Activated naive CD8-positive, alpha-beta T cell treated with anti-CD3 and anti-CD28 coated beads, Interleukin-2, amount 50 U/mL, for 24 hours (primary cell): ENCODE measurements at places on chromosomes 16 and 17.

- H3K27ac ChIP-seq: no peak overlapping the region
- peaks cover 14% of the 10 kb centered on the region for H3K4me1 ChIP-seq
- peaks cover 25% of the 10 kb centered on the region for H3K27me3 ChIP-seq
- H3K4me3 ChIP-seq: no peak overlapping the region
Observed at GRCh38 chr16:85828166-85828565, 28.7 kb downstream of the COX4I1 start.

DNA sequence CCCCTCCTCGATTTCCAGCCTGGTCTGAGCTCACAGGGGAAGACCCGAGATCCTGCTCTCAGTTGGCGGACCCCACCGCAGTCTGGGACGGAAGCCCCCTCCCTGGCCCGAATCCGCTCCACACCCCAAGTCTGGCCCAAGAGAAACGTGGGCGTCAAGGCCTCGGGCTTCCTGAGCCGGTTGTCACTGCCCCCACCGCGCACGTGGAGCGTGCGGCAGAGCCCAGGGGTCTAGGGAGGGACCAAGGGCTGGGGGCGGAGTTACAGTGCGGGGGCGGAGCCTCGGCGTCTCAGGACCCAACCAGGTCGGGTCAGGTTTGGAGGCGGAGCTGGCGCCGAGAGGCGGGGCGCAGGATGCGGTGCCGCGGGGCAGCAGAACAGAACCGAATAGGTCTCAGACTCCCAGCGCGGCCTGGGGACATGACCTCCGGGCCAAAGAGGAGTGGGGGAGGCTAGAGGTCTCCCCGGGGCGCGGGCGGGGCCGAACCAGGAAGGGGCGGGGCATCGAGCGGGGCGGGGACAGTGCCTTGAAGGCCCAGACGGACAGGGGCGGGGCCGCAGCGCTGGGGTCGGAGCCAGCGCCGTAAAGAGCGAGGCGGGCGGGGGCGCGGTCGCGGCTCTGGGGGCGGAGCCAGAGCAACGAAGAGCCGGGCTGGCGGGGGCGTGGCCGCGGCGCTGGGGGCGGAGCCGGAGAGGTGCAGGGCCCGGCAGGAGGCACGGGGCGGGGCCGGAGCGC is 431 bp upstream of the ZFPM1 start:
- peak; percentile 100 for DNase-seq
- no peaks in the 10 kb centered on the region for H3K27me3 ChIP-seq
- peaks cover 30% of the 10 kb centered on the region for H3K4me1 ChIP-seq
- peak overlapping the region; percentile 76 for H3K4me3 ChIP-seq
- H3K27ac ChIP-seq: peak overlapping the region; percentile 86

DNA sequence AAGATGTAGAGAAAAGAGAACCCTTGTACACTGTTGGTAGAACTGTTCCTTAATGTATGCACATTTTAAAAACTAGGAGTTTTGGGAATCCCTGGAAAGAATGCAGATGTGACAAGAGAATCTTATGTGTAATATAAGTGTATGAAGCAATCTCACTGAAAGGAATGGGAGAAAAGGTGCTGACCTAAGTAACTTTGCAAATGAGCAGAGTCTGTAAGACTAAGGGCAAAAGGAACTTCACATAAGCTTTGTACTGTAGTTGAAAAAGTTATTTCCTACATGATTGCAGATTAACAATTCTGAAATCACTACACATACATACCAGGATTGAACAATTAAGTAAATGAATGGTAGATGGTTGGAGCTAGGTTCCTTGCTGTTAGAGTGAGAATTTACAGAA is 22.3 kb downstream of the CBLN1 start:
- DNase-seq: no peak
- H3K27me3 ChIP-seq: no peaks in the 10 kb centered on the region
- no peak overlapping the region for H3K27ac ChIP-seq
- no peaks in the 10 kb centered on the region for H3K36me3 ChIP-seq

DNA sequence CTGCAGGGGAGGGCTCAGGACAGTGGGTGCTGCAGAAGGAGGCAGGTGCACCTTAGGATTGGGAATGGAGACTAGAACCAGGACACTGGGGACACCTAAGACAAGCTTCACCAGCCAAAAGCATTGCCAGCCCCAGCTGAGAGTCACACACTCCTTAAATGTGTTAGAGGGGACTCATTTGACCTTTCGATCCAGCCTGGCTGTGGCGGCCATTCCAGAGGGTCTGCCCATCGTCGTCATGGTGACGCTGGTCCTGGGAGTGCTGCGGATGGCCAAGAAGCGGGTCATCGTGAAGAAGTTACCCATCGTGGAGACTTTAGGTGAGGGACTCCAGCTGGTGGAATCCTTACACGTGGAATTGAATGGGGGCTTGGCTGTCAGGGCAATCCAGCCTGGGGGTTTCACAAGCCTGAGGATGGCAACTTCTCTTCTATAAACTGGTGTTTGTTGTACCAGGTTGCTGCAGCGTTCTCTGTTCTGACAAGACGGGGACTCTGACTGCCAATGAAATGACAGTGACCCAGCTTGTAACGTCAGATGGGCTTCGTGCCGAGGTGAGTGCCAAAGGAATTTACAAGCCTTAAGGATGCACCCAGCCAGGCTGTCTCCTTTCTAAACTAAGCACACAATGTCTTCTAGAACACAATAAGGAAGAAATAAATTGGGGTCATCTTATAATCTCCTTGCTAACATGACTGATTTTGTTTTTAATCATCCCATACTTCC is 65.3 kb downstream of the MEAK7 start:
- H3K36me3 ChIP-seq: no peaks in the 10 kb centered on the region
- no peak for DNase-seq
- peaks cover 13% of the 10 kb centered on the region for H3K27me3 ChIP-seq
- no peak overlapping the region for H3K27ac ChIP-seq

- no peaks in the 10 kb centered on the region for H3K36me3 ChIP-seq
- no peak overlapping the region for H3K27ac ChIP-seq
- H3K4me1 ChIP-seq: no peaks in the 10 kb centered on the region
Observed at GRCh38 chr16:86625029-86625428, 46.7 kb downstream of the FOXL1 start.

- no peak overlapping the region for H3K4me3 ChIP-seq
- H3K4me1 ChIP-seq: peaks cover 4% of the 10 kb centered on the region
- no peaks in the 10 kb centered on the region for H3K36me3 ChIP-seq
- H3K27me3 ChIP-seq: peaks cover 6% of the 10 kb centered on the region
- H3K27ac ChIP-seq: no peak overlapping the region
- no peak for DNase-seq
Observed at GRCh38 chr17:15273141-15273793, 8.1 kb upstream of the PMP22 start.

DNA sequence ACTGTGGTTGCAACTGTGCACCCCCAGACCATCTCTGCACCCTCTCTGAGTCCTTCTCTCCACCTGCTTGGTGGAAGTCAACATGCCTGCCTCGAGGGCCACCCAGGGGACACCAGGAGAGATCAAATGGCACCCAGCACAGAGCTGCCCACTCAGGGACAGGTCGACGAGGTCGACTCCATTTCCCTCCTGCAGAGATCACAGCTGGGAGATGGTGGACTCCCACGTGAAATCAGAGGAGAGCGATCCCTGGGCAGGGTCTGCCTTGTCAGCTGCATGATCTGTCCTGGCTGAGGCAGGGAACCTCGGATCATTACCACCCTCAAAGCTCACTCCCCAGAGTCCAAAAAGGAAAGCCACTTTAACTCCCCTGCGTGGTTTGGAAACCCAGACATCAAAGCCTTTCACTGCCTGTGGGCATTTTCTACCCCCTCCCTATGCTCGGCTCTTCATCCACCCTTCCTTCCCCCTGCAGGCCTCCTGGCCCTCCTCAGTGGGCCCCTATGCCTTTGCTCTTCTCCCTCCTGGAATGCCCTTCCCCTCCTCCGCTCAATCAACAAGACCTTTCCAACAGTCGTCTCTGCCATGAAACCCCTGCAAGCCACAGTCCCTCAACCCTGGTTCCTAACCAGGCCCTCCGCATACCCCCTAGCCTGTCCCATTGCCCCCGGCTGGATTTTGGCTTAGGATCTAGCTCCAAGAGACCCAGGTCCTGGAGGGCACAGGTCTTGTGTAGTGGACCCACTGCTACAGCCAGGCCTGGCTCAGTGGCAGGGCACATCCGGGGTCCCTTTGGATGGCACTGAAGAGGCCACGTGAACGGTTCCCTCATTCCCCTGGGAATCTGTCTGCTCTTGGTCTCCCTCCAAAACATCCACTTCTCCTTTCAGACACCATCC is 103.8 kb upstream of the RPL38 start:
- H3K27ac ChIP-seq: no peak overlapping the region
- peaks cover 10% of the 10 kb centered on the region for H3K27me3 ChIP-seq
- no peaks in the 10 kb centered on the region for H3K36me3 ChIP-seq

- H3K36me3 ChIP-seq: no peaks in the 10 kb centered on the region
- peaks cover 25% of the 10 kb centered on the region for H3K27me3 ChIP-seq
- H3K4me1 ChIP-seq: no peaks in the 10 kb centered on the region
- H3K4me3 ChIP-seq: no peak overlapping the region
- no peak for DNase-seq
Observed at GRCh38 chr16:54921206-54921824, 9.3 kb upstream of the IRX5 start.

- peak overlapping the region; percentile 98 for H3K4me3 ChIP-seq
- H3K27me3 ChIP-seq: no peaks in the 10 kb centered on the region
- peak; percentile 89 for DNase-seq
- H3K36me3 ChIP-seq: peaks cover 99% of the 10 kb centered on the region
Observed at GRCh38 chr17:40559954-40560591, 5.2 kb downstream of the CCR7 start.

GRCh38 chr16:51150165-51150887 is 744 bp downstream of the SALL1 start:
- no peak for DNase-seq
- H3K4me3 ChIP-seq: no peak overlapping the region
- peaks cover 6% of the 10 kb centered on the region for H3K36me3 ChIP-seq
- H3K4me1 ChIP-seq: peaks cover 10% of the 10 kb centered on the region

DNA sequence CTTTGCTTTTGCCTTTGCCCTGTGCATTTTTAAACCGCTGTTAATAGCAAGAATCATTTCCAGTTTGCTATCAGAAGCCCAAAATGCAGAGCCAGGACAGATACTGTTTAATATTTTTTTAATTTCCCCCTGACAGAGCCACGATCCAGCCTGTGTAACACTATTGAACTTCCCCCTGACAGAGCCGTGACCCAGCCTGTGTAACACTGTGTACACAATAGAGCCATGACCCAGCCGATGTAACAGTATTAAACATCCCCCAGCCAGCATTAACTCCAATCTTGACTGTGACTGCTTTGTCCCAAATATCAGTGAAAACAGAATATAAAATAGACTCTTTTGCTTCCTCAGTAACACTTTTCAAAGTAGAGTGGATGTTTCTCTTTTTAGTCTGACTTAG is 607.9 kb upstream of the CDH5 start:
- no peaks in the 10 kb centered on the region for H3K36me3 ChIP-seq
- DNase-seq: no peak
- no peaks in the 10 kb centered on the region for H3K27me3 ChIP-seq
- H3K4me1 ChIP-seq: no peaks in the 10 kb centered on the region
- no peak overlapping the region for H3K4me3 ChIP-seq
- no peak overlapping the region for H3K27ac ChIP-seq

- peaks cover 18% of the 10 kb centered on the region for H3K27me3 ChIP-seq
- peaks cover 2% of the 10 kb centered on the region for H3K4me1 ChIP-seq
- H3K4me3 ChIP-seq: no peak overlapping the region
- no peak overlapping the region for H3K27ac ChIP-seq
- no peak for DNase-seq
- H3K36me3 ChIP-seq: no peaks in the 10 kb centered on the region
Observed at GRCh38 chr16:86384263-86384649, 126.1 kb upstream of the FOXF1 start.
